ENCODE measurements at places on chromosomes 7 and 10. TPM values are rescaled to one million over a fixed set of nuclear protein-coding genes. Genes with fewer than 3 reads are reported as not detected.

The AKR1C8 gene
- 0.07 TPM for total RNA-seq

The AKR1C1 gene
- total RNA-seq = 482 TPM

The CABCOCO1 gene
- total RNA-seq = 0.12 TPM

The VAX1 gene
- total RNA-seq = 1.5 TPM

The HOXA9 gene
- 0.39 TPM for total RNA-seq

The KLF14 gene
- 0.02 TPM for total RNA-seq

The PPP1R17 gene
- not detected for total RNA-seq

The ARMC10 gene
- 31.5 TPM for total RNA-seq

The PTPN20 gene
- 3.7 TPM for total RNA-seq

The CAV1 gene
- 718 TPM for total RNA-seq

The CWF19L1 gene
- total RNA-seq = 21.4 TPM

The NPY gene
- not detected for total RNA-seq

Measured in A549 treated with dexamethasone at 1 μM for 4 hours (cell line).